ENCODE measurements at places on chromosomes 1 and 21.

- no peak for DNase-seq
These were observed 44.0 kb downstream of the OMA1 start for GRCh38 chr1:58502519-58502918.

DNA sequence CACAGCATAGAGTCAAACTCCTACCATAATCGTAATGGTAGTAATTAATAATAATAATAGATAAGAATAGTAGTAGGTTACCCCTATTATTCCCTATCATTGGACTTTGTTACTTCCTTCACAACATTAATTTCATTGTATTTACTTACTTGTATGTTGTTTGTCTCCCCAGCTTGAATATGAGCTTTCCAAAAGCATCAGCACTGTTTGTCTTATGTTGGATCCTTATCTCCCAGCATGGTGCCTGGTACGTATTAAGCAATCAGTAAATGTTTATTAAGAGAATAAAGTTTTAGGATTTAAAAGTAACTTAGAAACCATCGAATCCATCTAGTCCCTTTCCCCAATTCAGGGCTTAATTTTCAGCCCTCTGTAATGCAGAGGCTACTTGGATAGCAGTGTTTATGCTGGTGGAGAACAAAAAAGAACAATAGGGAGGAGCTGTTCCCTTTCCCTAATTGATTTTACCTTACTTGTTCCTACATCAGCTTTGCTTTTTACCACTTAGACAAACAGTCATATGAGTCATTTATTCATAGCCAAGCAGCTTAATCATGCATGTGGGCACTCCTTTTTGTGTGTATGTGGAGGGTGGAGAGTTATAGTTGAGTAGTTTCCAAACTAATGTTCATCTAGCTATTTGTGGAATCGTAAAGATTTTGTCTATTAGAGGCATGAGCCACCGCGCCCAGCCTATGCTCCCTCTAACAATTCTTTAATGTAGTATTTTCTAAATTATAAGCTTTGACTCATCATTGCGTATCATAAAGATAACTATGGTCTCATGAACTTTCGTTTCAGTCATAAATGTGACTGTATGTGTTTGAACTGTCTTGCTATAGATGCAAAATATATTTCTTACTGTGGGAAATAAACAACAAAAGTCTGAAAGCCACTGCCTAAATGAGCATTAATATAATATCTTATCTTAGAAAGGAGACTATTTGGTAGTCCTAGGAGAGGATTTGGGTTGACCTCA, 20.9 kb upstream of the DR1 start:
- DNase-seq: no peak

- DNase-seq: peak; percentile 44
These were observed 501 bp downstream of the FBXO6 start for GRCh38 chr1:11664336-11665065.

GRCh38 chr1:42940851-42941639, 17.6 kb downstream of the SLC2A1 start:
- DNase-seq: no peak

- DNase-seq: no peak
These were observed 12.8 kb downstream of the PMF1 start for GRCh38 chr1:156225677-156226014.

- DNase-seq: no peak
These were observed 3881.0 kb downstream of the SRGAP2C start for GRCh38 chr1:125065821-125066180.

DNA sequence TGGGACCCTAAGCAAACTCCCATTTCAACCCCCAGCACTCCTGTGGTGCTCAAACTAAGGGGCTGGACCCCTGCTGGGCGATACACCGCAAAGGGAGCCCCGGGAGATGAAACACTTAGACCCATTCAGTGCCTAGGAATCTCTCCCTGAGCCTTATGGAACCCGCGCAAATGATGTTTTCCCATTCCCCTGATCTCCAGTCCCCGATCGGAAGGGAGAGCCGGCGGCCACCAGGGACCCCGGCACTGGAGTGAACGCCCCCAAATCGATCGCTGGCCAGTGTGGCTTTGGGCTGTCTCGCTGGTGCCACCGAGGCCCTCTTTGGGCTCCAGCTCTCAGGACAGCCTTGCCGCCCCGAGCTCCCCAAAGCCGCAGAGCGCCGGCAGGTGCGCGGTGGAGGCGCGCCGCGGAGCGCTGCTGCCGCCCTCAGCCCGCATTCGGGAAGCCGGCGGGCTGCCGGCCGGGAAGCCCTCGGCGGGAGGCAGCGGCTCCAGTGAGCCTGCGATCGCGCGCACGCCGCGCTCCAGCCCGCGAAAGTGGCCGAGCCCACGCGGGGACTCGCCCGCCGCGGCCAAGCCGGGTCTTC, 1.1 kb downstream of the PLXNA2 start:
- DNase-seq: peak; percentile 7

GRCh38 chr1:199377211-199377610, 650.3 kb upstream of the NR5A2 start:
- DNase-seq: no peak

GRCh38 chr1:12398479-12398878, 168.6 kb downstream of the VPS13D start:
- no peak for DNase-seq

GRCh38 chr1:3465935-3466321, 11.5 kb downstream of the ARHGEF16 start:
- no peak for DNase-seq

DNA sequence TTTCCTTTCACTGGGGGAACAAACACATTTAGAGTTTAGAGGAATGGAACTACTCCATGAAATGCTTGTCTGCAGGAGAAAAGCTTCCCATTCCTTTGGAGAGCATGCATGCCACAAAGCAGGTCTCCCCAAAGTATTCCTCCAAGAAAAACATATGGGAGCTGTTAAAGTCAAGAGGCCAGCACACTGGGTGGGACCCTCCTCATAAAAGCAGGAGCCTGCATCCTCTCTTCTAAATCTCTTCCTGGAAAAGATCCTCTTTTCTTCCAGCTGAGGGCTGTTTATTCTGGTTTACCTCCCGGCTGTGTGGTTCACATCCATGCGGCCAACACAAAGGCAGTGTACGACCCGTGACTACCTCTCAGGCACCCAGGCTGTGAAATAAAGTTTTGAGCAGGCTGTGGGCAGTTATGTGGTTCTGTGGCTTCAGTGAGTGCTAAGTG, 103.4 kb downstream of the TENT5C start:
- DNase-seq: no peak

- no peak for DNase-seq
These were observed 36.5 kb upstream of the KCND3 start for GRCh38 chr1:112026016-112026415.

DNA sequence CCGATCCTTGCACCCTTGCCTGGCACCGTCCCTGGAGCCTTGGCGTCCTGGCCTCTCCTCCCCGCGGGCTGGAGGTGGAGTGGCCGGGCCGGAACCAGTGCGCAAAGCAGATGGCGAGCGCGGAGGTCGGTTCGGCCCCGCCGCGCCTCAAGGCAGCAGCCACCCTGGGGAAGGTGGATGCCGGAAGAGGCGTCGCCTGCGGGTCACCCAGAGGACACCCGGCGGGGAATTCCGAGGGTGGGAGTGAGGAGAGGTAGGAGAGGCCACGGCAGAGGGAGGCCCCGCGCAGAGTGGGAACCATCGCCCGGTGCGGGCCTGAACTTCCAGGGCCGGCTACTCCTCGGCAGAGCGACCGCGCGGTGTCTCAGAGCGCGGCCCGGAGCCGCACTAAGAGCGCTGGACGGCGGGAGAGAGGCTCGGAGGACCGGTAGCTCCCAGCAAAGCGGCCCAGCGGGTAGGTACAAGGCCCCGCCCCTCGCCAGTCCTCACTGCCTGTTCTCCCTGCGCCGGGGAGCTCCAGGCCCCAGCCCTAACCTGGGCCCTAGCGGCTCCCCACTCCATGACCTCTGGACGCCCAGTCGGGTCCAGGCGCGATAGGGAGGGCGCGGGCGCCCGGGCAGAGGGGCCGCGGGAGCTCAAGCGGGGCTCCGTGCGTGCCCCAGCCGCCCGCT, at the start of gene RNF207:
Gene RNF207 (plus strand): TSS at position 271 of the 671 bp plus-strand sequence. CDS start 417 bp downstream, outside the sequence.
- DNase-seq: peak; percentile 42

DNA sequence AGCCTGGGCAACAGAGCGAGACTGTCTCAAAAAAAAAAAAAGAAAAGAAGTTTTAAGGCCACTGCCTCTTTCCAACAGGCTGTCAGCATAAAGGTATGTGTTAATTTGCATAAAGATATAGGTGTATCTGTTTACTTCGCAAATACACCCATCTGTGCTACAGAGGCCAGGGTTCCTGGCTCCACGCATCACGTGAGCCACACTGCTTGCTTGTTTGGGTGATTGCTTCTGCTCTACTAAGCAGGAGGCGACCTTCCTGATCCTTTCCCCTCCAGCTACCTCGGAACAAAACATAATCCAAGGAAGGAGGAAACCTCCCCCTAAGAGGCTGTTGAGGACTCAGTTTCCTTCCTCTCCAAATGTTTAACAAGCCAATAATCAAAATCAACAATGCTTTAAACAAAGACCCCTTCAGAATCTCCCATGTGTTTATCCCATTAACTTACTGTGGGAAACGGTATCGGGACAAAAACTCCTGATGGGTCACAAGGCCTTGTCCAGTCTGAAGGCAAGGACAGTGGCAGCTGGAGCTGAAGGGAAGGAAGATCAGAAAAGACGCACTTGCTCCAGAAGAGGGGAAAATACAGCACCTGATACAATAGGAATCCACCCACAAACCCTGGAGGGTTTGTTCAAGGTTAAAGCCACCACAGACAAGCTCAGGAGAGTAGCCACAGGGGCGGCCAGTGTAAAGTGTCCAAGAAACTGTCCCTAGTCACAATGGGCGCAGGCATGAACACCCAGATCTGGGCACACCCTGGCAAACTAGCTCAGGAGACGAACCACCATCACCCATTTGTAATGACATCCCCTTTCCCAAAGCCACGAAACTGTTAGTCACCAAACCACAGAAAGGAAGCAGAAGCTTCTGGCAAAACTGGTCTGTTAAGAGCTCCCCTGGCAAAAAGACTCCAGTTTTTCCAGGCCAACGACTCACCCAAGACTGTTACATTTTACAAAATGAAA, 17.2 kb downstream of the CTNNBIP1 start:
- DNase-seq: no peak

DNA sequence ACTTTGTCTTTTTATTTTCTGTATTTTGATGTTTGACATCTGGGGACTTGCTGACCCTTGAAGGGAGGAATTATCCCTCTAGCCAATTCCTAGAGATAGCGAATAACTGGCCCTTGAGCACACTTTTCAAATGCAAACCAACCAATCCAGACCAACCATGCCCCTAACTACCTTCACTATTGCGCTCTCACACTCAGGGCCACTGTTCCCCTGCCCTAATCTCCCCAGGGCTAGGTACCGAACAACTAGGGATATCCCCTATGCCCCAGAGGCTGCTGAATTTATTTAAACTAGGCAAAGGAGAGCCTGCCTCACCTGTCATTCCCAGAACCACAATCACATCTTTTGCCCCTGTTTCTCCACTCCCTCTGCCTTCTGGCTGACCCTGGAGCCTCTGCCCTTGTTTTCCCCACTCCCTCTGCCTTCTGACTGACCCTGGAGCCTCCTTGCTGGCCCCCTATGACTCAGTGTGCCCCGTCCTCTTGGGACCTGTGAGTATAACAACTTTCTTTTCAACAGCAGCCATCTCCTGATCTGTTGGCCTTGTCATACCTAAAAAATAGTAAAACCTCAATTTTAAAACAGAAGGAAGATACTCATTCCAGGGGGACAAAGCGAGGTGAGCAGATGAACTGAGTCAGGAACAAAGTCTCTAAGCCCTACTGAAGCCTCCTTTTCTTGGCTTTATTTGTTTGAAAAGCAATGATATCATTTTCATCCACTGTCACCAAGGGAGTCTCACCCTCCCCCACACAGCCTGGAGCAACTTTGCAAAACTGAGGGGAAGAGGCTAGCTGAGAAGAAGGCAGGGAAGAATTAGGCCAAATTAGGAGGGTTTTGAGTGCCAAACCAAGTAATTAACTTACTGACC, 115.5 kb downstream of the NMNAT2 start:
- DNase-seq: no peak

DNA sequence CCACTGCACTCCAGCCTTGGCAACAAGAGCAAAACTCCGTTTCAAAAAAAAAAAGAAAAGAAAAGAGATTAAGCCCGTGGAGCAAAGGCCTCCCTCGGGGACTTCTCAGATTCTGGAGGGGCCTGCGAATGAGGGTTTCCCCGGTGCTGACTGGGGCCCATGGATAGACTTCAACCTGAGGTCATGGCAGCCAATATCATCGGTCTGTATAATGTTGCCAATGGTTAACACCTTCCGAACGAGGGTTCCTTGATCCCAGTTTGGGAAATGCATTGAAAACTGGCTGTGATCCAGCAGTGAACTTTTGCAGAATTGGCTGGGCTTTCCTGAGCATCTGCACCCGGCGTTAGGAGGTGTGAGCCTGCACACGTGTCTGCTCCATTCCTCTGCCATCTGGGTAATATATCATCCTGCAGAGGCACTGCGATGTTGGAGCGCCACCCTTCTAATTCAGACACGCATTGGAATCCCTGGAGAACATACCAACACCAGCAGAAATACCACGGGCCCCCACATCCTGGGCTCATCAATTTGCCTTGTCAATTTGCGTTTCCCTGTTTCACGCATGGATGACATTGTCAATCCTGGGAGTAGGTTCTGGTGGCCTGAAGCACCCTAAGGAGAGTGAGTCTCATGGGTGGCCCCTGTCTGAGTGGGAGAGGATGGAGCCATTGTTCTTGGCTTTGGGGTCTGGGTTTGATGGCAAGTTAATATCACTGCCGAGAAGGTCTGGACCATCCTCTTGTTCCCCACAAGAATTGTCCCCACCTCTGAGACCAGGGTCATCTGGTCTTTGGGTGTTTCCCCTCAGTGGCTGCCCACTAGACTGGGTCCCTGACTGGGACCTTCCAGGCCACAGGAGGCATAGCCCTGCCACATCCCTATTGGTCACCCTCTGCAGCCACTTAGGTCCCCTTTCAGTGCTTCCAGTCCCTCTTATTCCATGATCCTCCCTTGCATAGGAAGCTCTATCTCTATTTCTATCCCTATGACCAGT, 441.0 kb downstream of the PTPRU start:
- no peak for DNase-seq

DNA sequence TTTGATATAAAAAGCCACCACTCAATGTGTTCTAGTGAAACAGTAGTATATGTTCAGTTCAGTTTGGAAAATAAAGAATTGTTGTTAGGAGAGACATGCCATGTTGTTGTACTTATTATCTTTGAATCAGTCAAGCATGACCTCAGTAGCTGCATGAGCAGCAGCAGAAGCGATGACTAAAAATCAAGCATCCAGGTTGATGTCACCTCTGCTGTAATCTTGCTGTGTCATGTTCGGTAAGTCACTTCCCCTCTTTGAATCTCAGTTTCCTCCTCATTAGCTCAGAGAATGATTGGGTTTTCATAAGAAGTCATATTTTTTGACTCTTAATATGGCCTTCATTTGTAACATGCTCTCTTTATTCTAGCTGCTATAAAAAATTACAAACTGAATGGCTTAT, 428.4 kb upstream of the B3GALT2 start:
- no peak for DNase-seq

DNA sequence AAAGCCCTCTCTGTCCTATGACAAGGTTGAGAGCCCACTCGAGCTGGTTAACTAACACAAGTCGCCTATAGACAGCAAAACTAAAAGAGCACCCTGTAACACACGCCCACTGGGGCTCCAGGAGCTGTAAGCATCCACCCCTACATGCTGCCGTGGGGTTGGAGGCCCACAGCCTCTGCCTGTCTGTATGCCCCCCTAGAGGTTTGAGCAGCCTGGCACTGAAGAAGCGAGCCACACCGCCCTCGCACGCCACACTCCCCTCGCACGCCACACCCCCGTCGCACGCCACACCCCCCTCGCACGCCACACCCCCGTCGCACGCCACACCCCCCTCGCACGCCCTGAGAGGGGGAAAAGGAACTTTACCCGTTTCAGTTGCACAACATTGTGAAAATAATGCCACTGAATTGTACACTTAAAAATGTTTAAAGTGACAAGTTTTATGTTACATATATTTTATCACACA, 13.2 kb upstream of the HMGCL start:
- DNase-seq: peak; percentile 54

- no peak for DNase-seq
These were observed 87.3 kb upstream of the IFFO2 start for GRCh38 chr1:19043579-19044443.
